Peyer's patch (tissue), 4 donors: ENCODE measurements at places on chromosomes 2 and 18.

DNA sequence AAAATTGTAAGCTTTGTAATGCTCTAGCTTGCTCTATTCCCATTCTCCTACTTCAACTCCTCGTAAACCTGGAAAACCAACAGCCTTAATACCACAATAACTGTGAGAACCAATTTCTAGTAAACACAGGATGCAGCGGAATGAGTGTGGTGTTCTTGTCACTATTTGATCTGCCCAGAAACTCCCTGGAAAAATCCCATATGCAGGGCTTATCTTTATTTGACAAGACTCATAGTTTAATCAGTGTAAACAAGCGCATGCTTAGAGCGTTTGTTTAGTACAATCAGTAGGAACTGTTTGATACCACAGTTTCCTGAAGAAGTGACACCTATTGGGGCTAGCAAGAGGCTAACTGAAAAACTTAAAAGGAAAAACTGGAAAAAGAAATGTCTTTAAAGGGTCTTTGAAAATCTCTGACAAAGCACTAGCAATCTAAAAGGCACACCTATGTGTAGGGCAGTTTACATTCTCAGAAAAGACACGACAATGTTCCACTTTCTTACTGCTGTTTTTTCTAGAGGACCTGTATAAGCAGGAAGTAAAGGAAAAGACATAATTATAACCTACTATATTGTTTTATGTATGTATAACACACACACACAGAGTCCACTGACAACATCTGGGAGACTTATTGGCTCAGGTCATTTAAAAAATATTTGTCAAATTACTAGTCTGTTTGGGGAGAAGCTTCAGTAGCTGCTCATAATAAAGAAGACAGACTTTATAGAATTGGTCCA is 241.4 kb upstream of the KLHL14 start:
- DNase-seq: no peak

GRCh38 chr2:218166791-218167190 is at the start of gene CXCR1:
TSS of gene CXCR1 (minus strand) at chr2:218166962. CDS start at chr2:218165211, 1,751 bp downstream.
- no peak for DNase-seq

DNA sequence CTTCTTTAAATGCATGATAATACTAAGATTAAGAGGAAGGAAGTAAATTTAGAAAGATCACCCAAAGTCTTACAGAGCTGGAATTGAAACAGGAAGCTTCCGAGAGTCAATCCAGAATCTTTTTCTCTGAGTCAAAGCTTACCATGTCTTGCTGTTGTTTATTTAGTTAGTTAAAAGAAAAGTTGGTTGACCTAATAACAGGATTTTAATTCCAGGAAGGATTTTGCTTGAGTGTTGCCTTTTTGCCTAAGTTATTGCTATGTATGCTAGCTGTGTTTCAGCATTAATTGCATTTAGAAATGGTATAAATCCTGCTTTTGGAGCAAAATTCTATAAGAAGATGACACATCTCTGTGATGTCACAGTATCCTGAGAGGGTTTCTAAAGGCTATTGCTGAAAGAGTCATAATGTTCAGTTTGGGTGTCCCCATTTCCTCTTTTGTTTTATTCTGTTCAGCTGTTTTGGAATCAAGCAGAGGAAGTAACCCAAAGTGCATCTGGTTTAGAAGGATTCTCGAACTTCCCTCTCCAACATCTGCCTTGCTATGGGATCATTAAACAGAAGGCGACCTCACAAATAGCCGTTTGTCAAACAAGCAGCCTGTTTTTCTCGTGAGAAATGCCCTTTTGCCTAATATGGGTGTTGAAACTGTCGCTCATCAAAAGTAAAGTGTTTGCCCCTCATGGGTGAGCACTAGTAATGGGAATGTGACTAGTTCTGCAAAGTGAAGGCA is 271.5 kb upstream of the MMADHC start:
- DNase-seq: no peak

GRCh38 chr2:95282458-95282857 is 8.2 kb downstream of the PROM2 start:
- DNase-seq: no peak

DNA sequence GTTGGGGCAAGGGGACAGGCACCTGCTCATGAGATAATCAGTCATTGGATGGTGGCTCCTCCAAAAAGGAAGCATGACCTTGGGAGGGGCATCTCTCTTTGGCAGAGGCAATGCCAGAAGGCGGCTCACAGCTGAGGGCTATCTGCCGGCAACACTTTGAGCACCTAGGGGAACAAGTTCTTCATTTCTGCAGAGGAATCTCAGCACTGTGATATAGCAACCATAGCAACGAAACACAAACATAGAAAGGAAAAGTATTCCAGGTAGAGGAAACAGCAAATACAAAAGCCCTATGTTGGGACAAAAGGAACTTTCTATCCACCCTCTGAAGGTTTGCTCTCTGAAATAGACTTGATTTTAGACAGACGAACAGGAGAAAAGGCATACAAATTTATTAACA is 89.1 kb upstream of the NEDD4L start:
- DNase-seq: peak; percentile 51
